Peyer's patch (tissue), 4 donors: ENCODE measurements at places on chromosomes 7 and 10.
A peak's percentile ranks its signal among the peaks of the same experiment; 100 is the strongest.

DNA sequence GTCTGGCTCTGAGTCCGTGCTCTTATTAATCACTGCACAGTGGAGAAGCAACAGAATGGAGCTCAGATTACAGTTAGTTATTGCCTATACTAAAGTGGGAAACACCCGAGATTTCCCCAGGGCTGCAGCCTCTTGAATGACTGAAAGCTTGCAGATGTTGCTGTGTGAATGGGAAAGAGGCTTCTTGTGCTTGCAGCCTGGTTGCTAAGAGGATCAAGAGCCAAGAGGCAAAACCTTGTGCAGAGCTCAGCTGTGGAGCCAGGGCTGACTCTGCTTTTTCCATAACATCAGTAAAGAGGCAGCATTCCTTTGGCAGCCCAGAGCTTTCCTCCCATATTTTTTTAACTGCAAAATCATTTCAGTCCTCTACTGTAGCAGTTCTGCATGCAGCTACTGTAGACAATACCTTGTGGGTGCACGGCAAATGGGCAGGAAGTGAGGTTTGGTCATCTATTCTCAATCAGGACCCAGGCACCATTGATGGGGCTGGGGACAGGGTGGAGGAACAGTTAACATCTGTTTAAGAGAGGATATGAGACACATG, 86.5 kb downstream of the RALA start:
- no peak for DNase-seq

DNA sequence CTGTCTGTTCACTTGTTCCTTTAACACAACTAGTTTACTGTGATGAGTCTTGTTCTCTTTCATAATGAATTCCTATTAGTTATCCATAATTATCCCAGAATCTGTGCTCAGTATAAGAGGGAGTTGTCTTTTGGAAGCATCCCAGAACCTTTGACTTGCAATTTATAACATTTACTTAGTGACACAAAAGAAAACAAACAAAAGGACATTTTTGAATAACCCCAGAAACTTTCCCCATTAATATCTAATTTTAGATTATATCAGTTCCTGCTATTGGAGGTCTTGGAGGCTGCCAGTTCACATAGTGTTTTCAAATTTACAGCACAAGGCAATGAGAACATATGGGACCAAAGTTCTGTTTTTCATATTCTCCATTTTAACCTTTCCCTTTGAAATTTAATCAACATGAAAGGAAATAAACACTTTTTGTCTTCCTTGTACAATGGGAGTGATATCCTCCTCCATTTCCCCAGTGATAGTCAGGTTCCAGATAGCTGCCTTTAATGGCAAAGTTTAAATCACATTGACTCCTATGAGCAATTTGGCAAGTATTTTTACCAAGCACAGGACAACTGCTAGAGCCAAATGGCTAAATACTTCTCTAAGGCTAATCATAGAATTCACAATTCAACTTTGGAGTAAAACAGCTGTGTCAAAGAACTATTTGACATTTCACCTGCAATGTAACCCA, 37.1 kb upstream of the GNAT3 start:
- no peak for DNase-seq

DNA sequence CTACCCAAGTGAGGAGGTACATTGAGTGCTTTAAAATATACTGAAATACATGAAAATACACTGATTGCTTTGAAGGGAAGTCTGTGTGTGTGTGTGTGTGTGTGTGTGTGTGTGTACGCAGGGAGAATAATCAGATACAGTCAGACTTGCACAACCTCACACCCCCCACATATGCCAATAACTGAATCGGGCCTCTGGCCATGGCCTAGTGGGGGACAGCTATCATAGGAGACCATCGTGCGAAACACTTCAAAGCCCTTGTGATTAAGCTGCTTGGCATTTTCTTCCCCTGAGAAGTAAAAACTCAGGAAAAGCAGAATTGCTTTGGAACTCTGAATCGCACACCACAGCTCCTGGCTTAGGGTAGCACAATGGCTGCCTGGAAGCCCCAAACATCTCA, 135.1 kb downstream of the C10orf105 start:
- no peak for DNase-seq

DNA sequence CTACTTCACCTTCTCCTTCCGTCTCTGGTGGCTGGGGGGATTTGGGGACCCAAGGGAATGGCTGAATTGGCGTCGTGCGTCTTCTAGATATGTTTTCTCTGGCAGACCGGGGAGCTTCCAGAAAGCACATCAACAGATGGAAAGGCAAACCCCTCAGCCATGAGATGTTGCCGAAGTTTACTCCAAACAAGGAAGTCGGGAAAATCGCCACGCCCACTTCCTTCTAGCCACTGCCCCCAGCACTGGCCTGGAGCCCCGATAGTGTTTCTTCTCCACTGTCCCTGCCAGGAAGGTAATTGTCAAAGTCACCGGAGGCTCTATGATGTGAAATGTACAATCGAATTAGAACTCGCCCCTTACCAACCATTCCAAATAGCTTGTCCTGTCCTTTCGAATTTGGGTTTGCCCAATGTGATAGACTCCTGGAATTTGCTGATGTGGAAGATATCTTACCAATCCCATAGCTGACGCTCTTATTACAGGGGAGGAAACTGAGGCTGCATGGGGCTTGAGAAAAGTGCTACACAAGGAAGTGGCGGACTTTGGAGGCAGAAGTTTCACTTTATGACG, 191.0 kb downstream of the LSM5 start:
- DNase-seq = peak; percentile 33

- DNase-seq = no peak
These were observed 10.9 kb upstream of the HERC4 start for GRCh38 chr10:68086011-68086410.

GRCh38 chr10:115129752-115130151, 36.6 kb downstream of the ATRNL1 start:
- no peak for DNase-seq

DNA sequence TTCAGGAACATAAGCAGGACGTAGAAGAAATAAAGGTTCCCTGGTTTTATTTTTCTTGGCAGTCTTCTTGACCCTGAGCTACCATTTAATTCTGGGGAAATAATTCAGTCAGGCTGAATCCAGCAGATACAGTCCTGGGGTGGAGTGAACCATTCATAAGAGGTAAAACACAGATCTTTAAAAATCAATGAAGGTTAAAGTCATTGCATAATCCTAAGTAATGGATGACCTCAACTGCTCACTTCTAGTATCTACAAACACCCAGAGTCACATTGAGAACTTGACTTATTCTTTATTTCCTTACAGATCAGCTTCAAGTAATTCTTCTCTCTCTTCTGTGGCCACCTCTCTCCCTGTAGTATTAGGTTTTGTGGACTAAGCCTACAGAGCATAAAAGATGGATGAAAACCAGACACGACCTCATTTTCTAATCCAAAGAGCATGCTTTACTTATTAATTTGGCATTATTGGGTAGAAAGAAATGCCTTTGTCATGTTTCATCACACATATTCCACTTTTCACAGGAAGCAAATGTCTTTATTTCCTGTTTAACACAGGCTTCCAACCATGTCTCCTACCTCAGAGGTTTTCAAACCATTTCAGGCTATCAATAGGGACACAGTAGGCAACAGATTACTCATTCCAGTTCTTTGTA, 182.3 kb upstream of the IMMP2L start:
- no peak for DNase-seq

DNA sequence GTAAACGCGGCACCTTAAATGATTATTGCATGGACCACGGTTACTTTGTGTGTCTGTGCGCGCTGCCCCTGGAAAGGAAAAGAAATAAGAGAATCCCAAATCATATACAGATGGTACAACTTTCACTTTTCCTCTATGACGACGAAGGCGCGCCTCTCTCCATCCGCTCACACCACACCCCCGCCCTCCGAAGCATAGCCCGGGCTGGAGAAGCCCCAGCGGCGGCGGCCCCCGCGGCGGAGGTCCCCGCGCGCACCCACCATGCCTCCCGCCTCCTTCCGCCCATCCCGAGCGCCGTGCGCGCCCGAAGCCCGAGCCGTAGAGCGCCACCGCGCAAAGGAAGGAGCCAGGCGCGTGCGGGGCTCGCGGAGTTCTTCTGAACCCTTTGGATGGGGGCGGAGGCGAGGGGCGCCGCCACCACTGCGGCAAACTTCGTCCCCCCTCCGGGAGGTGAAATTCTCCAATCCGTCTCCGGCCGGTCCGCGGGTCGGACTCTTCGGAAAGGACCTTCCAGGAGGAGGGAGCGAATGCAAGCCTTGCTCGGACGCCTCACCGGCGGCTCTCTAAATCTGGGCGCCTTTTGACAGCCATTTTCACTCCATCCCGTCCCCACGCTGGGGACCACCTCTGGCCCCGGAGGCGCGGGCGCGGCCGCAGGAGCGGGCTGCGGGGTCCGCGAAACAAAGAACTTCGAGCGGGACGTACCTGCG, 588 bp downstream of the GLI3 start:
- no peak for DNase-seq

DNA sequence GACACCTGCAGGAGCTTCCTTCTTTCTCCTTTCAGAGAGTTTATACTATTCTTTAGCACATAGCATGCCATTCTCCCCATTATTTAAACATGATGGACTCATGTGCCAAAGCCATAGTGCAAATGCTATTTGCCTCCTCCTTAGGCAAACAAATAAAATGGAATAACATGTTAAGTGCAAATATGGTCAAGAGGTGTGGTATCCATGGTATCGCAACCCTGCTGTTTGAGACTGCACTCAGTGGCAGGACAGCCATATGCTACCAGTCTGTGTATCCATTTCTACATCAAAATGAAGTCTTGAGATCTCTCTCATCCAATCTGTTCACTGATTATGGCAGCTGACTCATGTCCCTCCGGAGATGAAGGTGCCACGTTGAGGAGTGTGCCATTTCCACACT, 22.8 kb downstream of the HEPACAM2 start:
- no peak for DNase-seq

- DNase-seq = no peak
These were observed 282.0 kb upstream of the ETV1 start for GRCh38 chr7:14271441-14271840.

DNA sequence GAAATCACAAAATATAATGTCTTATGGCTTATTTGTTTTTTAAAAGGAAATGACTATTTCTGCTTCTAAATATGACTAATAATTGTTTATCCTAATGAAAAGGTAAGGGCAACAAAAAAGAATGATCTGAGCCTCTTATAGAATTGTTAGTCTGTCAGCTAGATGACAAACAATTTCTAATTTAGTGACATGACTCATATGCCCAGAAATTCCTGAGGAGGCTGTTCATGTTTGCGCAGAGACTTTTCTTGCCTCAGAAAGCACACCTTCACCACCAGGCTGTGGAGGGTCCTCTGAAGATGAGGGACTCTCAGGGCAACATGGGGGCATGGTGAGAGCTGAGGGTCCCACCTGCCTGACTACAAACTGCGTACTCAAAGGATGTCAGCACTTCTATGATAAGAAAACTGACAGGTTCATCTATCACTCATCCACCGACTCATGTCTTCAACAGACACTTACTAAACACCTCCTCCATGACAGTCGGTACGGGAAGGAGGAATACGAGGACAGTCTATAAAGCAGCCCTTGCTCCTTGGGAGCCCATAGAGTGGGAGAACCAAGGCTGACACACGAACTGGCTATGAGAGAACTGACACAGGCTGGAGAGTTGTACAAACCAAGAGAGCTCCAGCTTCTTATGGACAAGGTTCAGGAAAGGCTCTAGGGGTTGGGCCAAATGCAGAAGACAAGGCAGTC, 102.0 kb downstream of the PKD1L1 start:
- no peak for DNase-seq

DNA sequence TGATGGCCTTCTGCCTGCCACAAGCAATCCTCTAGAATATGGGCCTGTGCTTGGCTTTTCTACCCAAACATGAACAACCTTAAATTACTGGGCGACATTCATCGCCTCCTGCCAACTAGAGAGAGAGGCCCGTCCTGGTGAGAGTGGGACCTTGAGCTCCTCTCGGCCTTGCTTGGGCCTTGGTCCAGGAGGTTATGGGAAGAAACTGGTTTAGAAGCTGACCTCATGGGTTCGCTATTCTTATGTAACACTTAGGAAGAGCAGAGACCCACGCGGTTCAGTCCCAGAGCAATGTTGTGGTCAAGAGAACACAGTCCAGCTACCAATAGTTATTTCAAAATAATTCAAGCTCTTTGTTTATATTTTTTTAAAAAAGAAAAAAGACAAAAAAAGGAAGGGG, 176.3 kb upstream of the ZNF32 start:
- no peak for DNase-seq

GRCh38 chr7:155729847-155730246, 82.4 kb downstream of the SHH start:
- no peak for DNase-seq

GRCh38 chr10:1594372-1595241, 142.7 kb downstream of the ADARB2 start:
- DNase-seq = no peak

GRCh38 chr7:36128448-36129047, 24.5 kb upstream of the EEPD1 start:
- peak; percentile 90 for DNase-seq

- DNase-seq = no peak
These were observed 178.5 kb downstream of the KCNMA1 start for GRCh38 chr10:77458986-77459590.

GRCh38 chr10:112146799-112147198, 36.8 kb downstream of the GPAM start:
- DNase-seq = no peak

DNA sequence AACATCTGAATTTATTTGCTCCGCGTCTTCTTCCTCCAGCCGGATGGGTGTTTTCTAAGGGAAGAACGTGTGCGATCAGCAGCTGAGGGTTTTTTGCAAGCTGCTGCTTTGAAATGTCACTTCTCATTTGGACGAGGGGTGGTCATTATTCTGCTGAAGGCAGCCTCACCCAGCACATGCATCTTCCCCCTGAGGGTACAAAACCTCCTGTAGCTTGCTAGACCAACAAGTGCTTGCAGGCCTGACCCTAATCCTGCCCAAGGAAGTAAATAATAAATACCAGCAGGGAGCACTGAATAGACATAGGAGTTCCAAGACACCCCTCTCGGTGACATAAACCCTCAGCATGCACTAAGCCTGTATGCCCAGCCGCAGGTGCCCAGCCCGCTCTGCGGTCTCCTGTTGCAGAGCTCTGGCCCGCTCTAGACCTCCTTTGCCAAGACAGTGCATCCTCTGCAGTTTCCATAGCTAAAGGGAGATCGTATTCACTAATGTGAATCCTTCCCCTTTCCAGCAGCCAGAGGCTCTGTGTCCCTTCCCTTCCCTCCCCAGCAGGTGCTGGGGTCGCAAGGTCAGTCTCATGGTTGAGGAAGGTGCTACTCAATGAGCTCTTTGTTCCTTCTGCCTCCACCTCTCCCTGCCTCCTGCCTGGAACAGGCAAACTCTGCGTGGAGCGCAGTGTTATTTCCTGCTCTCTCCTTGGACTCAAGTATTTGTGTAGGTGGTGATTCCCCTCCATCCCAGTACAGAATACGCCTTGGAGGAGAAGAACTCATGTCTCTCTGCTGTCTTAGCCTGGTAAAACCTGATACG, 36.6 kb downstream of the SBDS start:
- DNase-seq = peak; percentile 57

GRCh38 chr7:74362266-74362665, 73.1 kb downstream of the CLIP2 start:
- no peak for DNase-seq

GRCh38 chr7:52431082-52431815, 604.2 kb upstream of the POM121L12 start:
- DNase-seq = no peak

DNA sequence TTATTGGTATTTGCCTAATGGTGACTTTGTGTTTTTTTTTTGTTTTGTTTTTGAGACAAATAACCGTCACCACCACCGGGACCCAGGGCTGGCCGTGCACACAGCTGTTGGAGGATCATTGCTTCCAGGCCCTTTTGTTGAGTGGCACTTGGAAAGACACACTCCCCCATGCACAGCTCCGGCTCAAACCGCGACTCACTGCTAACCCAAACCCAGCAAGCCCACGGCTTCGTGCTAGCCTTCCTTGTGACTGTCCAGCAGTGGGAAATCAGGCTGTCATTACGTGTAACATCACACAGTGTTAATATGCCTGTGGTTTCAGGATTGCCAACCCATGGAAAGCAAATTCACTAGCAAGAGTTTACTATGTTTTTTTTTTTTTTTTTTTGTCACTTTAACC, 17.4 kb downstream of the BNIP3 start:
- DNase-seq = no peak
